Activated naive CD8-positive, alpha-beta T cell treated with anti-CD3 and anti-CD28 coated beads, Interleukin-2, amount 50 U/mL, for 24 hours (primary cell): ENCODE measurements at places on chromosomes 2 and 18.

DNA sequence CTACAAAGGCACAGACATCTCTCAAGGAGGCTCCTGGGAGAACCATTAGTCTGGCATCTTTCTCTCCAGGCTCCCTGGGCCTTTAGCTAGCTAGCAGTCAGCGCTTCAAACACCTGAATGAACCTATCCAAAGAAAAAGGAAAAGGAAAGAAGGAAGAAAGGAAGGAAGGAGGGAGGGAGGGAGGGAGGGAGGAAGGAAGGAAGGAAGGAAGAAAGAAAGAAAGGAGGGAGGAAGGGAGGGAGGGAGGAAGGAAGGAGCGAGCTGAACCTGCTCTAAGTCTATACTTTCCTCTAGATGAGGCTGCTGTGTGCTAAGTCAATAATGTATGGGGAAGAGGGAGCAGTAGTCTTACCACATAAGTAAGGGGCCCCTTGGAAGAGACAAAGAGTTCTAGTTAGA lies 5.1 kb upstream of the BCL11A start:
- no peak for DNase-seq

- no peak for DNase-seq
Measured at GRCh38 chr2:178208817-178209216, 14.5 kb downstream of the OSBPL6 start.

DNA sequence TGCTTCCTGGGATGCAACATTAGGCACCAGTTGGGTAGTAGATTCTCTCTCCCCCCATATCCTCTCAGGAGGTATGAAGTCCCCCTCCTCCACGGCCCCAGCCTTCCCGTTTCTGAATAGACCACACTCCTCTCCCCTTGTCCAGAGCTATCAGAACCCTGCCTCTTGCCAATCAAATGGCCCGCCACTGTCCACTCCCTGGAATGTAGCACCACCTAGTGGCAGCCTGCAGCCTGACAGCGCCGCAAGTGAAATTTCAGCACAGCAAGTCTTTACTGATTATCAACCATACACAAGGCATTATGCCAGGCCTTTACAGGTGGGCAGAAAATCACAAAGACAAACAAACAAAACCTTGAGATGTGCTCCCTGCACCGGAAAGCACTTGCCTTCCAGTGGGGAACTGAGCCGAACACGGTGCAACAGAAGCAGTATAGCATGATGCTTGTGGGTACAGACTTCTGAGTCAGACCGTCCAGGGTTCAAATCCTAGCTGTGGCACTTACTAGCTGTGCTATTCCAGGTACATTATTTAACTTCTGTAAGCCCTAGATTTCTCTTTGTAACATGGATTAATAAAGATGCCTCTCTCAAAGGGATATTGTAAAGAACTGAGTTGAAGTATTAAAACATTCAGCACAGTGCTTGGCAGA lies 174.0 kb downstream of the SMAD2 start:
- peak; percentile 65 for DNase-seq

GRCh38 chr2:64779117-64779690 lies 125.5 kb upstream of the SERTAD2 start:
- no peak for DNase-seq

- no peak for DNase-seq
Measured at GRCh38 chr2:20656561-20656960, 5.7 kb upstream of the HS1BP3 start.
